ENCODE measurements at places on chromosomes 3 and 15. TPM values are rescaled to one million over a fixed set of nuclear protein-coding genes. Genes with fewer than 3 reads are reported as not detected.

TMEM207 gene
- total RNA-seq: not detected

GNAT1 gene
- not detected for total RNA-seq

ECE2 gene
- total RNA-seq: not detected

ZNF717 gene
- 5.0 TPM for total RNA-seq

TMEM89 gene
- not detected for total RNA-seq

SEMA5B gene
- total RNA-seq: 0.09 TPM

TGM5 gene
- not detected for total RNA-seq

GABRR3 gene
- not detected for total RNA-seq

TLR9 gene
- total RNA-seq: not detected

ETV5 gene
- 30.3 TPM for total RNA-seq

SEMA3G gene
- total RNA-seq: 27.2 TPM

PARP15 gene
- total RNA-seq: 0.18 TPM

DNAJB8 gene
- not detected for total RNA-seq

ITPKA gene
- total RNA-seq: 0.66 TPM

MOBP gene
- total RNA-seq: 0.09 TPM

DBR1 gene
- total RNA-seq: 15.0 TPM

COL6A6 gene
- 0.09 TPM for total RNA-seq

KLHL40 gene
- not detected for total RNA-seq

DNAJA4 gene
- total RNA-seq: 5.3 TPM

TM4SF1 gene
- 910 TPM for total RNA-seq

TRIM71 gene
- total RNA-seq: not detected

COPG1 gene
- 335 TPM for total RNA-seq

KLHL6 gene
- total RNA-seq: 5.9 TPM

GOLGA6D gene
- not detected for total RNA-seq

POTEB gene
- not detected for total RNA-seq

SLC22A14 gene
- 0.09 TPM for total RNA-seq

PDE12 gene
- total RNA-seq: 13.8 TPM

SOX14 gene
- not detected for total RNA-seq

KNG1 gene
- total RNA-seq: not detected

CIB1 gene
- 41.0 TPM for total RNA-seq

TFRC gene
- total RNA-seq: 228 TPM

TMEM108 gene
- 0.38 TPM for total RNA-seq

CMSS1 gene
- 17.9 TPM for total RNA-seq

ZNF385D gene
- 0.27 TPM for total RNA-seq

KIF7 gene
- total RNA-seq: 9.5 TPM

XIRP1 gene
- total RNA-seq: not detected

SYNM gene
- total RNA-seq: 5.3 TPM

ANKUB1 gene
- not detected for total RNA-seq

BBS4 gene
- 7.0 TPM for total RNA-seq

IL20RB gene
- 0.54 TPM for total RNA-seq

ROBO1 gene
- 22.9 TPM for total RNA-seq

KCNAB1 gene
- total RNA-seq: 0.63 TPM

GOLGA6L7 gene
- total RNA-seq: not detected

LPCAT4 gene
- total RNA-seq: 7.1 TPM

OR4M2 gene
- not detected for total RNA-seq

FMN1 gene
- total RNA-seq: 0.56 TPM

CLPX gene
- total RNA-seq: 46.3 TPM

RMDN3 gene
- total RNA-seq: 24.5 TPM

MEGF11 gene
- total RNA-seq: not detected

SLC6A11 gene
- not detected for total RNA-seq
